EL (cell line): ENCODE measurements at places on chromosomes 7 and 10.

DNA sequence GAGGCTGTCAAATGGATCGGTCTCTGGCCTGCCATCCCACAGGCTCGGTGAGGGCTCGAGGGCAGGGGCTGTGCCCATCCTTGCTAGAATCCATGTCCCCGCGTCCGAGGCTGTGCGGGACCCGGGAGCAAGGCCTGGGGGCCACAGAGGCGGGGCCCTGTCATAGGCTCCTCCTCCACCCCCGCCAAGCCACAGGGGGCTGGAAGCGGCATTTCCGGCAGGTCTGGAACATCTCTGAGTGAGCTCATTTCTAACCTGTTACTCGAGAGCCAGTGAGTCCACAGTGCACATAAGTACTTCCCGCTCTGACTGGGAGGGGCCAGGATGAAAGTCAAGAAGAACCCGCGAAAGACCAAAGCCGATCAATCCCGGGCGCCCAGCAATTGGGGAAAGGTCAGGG, 57.6 kb downstream of the NKX6-2 start:
- no peak for DNase-seq

GRCh38 chr7:40604601-40605438, 470.0 kb downstream of the SUGCT start:
- peak; percentile 15 for DNase-seq

GRCh38 chr10:523925-524324, 165.5 kb downstream of the DIP2C start:
- no peak for DNase-seq

DNA sequence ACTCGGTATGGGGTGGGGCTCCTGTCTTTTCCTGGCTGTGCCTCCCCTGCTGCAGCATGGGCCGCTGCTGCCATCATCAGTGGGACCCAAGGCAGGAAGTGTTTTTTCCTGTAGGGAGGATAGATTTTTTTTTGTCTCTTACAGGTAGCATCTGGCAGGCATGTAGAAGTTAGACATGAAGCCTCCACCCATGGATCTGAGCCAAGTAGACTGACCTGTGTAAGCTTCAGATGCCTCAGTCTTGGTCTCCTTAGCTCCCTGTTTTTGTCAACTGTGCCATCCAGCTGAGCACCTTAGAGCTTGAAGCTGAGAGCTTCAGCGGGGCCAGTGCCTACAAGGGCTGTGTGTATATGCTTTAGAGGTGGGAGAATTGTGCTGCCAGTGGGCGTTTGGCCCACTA, 93.5 kb downstream of the AUTS2 start:
- DNase-seq: no peak
